Cerebellar nuclear complex (tissue), 1 donor: ENCODE measurements at places on chromosomes 13 and 19.

- no peak for DNase-seq
Observed at GRCh38 chr13:27922883-27923612, 3.2 kb downstream of the PDX1 start.

DNA sequence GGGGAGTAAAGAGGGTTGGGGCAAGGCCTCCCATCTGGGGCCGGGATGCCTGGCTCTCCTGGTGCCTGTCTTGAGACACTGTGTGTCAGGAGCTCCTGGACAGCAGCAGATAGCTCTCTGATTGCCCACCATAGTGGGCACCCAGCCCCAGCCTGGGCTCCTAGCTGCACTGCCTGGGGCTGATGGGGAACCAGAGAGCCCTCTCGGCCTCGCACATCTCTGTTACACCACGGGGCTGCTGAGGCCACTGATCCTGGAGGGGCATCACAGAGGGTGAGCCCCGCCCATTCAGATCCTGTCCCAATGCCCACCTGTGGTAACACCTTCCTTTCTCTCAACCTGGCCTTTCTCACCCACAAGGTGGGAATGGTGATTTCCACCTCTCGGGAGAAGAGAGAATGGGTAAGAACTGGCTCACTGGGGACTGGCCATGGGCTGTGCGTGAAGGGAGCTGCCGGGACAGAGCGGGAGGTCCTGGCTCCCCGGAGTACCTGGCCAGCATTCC is 135.9 kb downstream of the URI1 start:
- no peak for DNase-seq

DNA sequence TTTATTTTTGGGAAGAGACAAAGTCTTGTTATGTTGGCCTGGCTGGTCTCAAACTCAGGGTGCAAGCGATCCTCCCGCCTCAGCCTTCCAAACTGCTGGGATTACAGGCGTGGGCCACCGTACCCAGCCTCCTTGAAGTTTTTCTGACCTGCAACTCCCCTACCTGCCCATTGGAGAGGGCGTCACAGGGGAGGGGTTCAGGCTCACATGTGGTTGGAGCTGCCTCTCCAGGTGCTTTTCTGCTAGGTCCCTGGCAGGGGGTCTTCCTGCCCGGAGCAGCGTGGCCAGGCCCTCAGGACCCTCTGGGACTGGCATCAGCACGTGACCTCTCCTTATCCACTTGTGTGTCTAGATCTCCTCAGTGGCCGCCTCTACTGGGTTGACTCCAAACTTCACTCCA is 27.2 kb downstream of the LDLR start:
- no peak for DNase-seq

- no peak for DNase-seq
Observed at GRCh38 chr13:94020833-94021232, 458.6 kb downstream of the DCT start.

- no peak for DNase-seq
Observed at GRCh38 chr13:48648446-48648845, 5.3 kb upstream of the CYSLTR2 start.

GRCh38 chr19:15248648-15249527 is 16.6 kb upstream of the EPHX3 start:
- DNase-seq: no peak

DNA sequence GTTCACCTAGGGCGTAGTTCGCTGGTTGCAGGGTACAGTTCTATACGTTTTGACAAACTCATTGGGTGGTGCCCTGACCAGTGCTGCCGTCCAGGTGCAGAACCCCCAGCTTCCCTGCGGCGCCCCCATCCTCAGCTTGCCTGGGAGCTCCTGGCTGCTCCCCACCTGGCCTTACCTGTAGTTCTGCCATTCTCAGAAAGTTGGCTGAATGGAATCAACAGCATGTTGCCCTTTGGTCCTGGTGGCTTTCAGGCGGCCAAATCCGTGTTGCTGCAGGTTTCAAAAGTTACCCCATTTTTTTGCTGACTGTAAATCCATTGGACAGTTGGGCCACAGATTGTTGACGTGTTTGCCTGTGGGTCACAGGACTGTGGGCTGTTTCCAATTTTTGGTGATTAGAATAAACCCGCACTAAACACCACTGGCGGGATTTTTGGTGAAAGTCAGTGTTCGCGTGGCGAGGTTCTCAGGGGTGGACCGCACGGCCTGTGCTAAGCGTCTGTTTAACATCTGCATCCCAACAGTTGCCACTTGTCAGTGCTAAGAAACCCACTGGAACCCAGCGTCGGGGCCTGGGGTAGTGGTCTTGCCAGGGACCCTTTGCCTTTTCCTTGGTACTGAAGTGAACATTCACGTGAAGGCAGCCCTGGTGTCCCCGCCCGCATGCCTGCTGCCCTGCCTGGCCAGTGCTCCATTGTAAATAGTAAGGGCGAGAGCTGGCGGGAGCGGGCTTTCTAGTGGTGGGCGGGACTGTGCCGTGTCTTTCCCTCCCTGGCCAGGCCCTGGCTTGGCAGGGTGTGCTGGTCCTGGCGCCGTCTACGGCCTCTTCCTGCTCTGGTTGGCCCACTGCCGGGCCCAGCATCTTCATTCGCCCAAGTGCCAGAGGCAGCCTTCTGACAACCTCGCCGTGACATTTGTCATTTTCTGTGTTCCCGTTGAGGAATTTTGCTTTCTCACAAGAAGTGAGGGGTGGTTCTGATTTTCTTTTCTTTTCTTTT is 3.3 kb downstream of the DOT1L start:
- no peak for DNase-seq

- DNase-seq: no peak
Observed at GRCh38 chr13:36533806-36534205, 101.5 kb downstream of the CCNA1 start.

- no peak for DNase-seq
Observed at GRCh38 chr13:112903606-112904195, 65.3 kb upstream of the MCF2L start.

- no peak for DNase-seq
Observed at GRCh38 chr19:50739132-50739913, 16.2 kb downstream of the CLEC11A start.

DNA sequence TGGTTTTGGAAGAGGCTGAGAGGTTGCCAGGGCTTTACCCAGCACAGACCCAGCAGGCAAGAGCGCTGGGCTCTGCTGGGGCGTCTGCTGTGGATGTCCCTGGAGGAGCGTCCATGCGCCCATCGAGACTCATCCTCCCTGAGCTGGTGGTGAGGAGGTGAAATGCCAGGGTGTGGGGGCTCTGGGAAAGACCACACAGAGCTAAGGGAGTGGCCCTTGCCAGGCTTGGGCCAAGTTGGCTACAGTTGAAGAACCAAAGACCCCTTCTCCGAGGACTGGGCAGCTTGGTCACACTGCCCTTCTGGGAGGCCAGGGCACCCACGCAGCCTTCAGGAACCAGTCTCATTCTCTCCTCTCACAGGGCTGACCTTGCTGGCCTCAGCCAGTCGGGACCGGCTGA is 24.6 kb upstream of the OVOL3 start:
- DNase-seq: no peak

GRCh38 chr13:76153239-76153638 is 517.1 kb downstream of the LMO7 start:
- no peak for DNase-seq

- DNase-seq: no peak
Observed at GRCh38 chr13:43629691-43630480, 156.9 kb downstream of the ENOX1 start.

DNA sequence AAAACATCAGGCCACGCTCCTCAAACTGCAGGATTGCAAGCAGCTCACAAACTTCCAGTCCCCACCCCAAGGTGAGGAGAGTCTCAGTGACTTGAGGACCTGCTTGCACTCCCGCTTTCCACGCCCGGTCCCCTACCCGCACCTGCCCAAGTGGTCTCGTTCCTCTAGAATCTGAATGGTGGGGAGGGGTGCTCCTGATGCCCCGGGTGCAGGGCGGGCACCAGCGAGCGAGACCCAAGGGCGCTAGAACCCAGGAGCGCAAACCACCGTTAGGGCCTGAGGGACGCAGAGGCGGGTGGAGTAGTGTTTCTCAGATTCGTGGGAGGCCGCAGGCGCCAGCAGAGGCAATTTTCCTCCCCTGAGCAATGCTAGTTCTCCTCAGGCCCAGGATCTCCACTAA is 40.3 kb downstream of the SOX1 start:
- no peak for DNase-seq

DNA sequence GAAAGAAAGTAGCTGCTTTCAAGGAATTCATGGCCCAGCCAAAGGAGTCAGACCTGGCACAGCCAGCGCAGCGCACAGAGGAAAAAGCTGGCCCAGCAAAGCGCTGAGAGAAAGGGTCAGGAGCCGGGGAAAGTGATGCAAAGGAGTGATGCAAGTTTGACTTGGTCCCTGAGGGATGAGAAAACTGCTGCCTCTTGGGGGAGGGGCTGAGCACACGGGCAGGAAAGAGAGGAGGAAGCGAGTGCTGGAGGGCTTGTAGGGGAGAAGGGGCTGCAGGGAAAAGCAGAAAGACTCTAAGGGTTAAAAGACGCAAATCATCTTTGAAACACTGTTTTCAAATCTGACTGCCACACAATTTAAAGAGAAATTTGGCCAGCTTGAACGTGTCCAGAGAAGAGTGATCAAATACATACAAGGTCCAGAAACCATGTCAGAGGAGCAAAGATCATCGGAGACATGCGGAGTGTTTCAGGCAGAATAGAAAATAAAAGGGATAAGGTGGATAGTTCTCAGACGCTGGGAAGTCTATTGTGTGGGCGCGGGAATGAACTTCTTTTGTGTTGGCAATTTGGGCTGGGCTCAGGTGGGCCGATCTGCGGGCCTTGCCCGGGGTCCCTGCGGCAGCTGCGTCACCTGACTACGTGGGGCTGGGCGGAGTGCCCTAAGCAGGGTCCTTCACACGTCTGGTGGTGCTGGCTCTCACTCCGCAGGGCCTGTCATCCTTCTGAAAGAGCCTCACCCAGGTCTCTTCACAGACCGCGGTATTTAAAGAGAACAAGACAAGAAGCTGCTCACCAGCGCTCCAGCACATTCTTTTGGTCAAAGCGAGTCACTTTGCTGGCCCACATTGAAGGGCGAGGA is 18.1 kb downstream of the N4BP2L1 start:
- no peak for DNase-seq
